ENCODE measurements at places on chromosomes 13 and 19. TPM values are rescaled to one million over a fixed set of nuclear protein-coding genes. Genes with fewer than 3 reads are reported as not detected.

DNA sequence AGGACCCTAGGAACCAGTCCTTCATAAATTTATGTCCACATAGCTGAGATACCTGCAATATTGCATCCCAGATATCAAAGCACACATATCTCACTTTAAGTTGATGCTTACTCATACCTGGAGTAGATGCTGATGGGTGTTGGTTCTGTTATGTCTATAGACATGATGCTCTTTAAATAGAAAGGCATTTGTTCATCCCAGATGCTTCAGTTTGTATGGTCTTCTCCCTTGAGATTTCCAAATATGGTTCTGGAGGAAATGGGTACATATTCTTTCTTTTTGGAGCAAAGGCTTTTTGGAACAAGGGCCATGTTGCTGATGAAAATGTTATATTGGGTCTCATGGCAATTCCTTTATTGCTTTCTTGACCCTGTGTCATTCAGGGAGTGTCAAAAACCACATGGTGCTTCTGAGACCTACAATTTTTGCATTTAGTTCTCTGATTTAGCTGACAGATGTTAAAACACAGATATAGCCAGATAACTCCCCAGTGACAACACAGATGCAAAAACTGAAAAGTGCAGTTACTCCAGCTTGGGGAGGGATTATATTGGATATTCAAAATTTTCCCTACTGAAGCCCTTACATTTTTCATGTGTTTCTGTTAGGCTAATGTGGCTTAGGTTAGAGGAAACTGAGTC, 211.4 kb downstream of the KCNRG start:
- DNase-seq: no peak

- DNase-seq: no peak
These were observed 61.3 kb downstream of the ENOX1 start for GRCh38 chr13:43725460-43725859.

DNA sequence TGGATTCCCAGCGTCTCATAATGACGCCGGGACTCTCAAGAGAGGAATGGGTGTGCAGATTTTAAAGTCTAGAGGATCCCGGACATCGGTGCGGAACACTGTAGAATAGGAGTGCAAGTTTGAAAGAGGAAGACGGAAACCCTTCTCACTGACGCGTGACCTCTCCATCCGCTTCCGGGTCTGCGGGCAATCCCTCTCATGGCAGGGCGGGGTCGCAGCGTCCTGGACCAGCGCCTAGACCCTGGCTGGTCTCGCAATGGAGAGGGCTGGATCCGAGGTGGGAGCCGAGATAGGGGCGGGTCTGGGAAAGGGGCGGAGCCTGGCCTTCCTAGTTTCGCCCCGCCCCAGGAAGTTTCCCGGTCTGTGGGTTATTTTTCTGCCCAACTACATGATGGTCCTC, 4.6 kb upstream of the ZNF845 start:
- no peak for DNase-seq

DNA sequence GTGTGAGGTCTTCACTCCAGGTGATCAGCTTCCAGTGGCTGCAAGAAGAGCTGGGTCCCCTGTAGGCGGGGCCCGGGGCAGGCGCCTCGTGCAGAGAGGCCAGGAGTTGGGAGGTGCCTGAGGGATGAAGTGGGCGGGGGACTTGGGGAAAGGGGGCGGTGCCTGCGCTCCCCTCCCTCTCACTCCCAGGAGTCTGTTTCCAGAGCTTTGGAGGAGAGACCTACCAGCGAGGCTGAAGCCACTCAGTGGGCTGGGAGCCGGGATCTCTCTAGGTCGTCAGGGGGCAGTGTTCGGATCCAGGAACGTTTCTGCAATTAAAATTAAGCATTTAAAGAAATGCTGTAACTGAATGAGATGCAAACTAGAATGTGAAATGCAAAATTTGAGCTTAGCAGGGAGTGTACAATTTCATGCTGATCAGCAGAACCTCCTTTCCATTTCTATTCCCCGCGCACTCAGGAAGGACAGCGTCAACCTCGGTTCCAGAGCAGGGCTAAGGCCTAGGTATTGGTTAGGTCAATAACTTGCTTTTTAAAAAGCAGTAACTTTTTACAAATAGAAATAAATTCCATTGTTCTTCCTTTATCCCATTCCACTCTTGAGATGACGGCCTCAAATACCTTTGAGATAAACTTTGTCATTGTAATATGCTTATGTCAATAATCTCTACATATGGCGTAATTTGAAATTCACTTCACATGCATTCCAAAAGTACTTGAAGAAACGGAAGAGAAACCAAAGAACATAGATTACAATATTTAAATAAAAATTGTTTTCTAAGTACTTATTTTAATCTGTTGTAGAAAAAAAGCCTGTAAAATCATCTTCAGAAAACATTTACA, 11.6 kb downstream of the ZNF160 start:
- DNase-seq: no peak

The ZNF223 gene
- 11.3 TPM for total RNA-seq

The RFXANK gene
- 73.4 TPM for total RNA-seq

The FBN3 gene
- total RNA-seq: 15.0 TPM

Data from Caco-2 (cell line).